ENCODE measurements at places on chromosomes 6 and 20.

DNA sequence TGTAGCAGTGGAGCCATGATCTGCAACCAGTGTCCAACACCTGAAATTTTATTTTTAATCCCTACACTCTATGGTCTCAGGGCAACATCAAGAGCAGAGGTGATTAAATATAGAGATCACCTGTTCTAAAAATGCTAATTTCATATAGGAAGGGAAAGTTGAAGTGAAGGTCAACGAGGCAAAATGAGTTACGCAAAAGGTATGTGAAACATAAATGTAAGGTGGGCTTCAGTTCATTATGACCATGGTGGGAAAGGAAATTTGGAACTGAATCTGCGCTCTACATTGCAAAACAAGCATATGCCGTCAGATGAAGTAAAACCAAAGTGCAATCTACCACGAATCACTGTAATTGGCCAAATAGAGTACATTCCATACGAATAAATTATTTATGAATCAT is 35.2 kb upstream of the STMND1 start:
- DNase-seq, result no peak

GRCh38 chr6:139060332-139060731 is 31.8 kb downstream of the ABRACL start:
- no peak for DNase-seq

DNA sequence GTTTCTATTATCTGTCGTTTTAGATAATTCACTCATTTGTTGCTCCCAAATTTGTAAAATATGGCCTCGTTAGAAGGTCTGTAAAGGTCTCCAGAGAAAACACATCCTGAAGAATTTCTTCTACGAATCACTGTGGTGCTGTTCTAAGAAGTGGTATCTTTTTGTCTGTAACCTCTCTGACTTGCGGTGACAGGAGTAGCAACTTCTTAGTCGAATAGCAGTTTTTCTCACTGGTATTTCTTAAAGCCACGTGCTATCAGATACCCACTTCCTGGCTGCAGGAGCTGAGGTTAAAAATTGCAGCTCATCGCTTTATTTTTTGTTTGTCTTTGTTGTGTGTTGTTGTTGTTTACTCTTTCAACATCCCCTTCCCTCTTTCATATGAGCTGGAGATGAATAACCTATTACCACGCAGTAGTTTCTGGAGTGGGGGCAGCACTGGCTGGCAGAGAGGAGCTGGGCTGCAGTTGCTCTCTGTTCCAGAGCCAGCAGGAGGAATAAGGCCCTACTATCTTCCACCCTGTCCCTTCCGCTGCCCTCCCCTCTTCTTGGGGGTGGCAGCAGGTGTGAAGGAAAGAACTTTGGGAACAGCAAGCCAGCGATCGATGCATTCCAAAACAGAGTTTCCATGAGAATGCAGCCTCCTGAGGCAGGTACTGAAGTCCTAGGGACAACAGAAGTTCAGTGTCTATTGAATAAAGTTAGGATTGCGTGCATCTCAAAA is 64.7 kb downstream of the C6orf118 start:
- no peak for DNase-seq

DNA sequence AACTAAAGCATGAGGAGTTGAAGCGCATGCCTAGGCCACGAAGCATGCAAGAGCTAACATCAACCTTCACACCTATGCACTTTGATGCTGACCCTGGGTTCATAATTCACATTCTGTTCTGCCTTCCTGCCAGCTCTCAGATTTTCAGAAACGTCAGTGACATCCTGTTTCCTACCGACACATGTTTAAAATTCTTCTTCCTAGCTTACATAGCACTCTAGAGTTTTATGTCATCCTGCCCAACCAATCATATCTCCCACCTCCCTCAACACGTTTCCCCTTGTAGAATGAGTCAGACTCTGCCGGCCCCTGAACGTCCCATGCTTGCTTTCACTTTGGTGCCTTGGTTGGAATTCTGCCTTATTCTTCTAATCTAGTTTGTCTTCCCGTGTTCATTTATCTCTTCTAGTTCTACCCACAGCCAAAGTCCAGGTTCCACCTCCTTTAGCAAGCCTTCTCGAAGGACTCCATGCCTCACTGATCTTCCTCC is 97.2 kb upstream of the MAP7 start:
- no peak for DNase-seq

- no peak for DNase-seq
These were observed 94.0 kb downstream of the SHLD1 start for GRCh38 chr20:5844063-5844681.

- no peak for DNase-seq
These were observed 970.5 kb upstream of the SLC35B3 start for GRCh38 chr6:9405825-9406224.

DNA sequence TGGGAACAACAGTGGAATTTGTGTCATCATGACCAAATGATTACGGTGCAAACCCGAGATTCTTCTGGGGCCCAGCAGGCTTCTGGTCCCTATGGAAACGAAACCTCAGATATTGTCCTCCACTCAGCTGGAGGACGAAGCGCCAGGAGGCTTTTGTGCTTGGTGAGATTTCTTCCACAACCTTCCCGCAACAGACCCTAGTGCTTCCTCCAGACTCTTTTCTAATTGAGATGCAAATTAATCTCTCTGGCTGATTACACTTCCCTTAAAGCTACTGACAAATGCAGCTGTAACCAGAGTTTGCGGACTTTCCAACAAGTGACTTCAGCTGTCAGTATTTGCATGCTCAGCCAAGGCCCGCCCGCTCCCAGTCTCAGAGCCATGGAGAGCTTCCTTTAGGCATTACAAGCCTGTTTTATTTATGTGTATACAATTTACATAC is 96.0 kb downstream of the INSM1 start:
- peak; percentile 66 for DNase-seq

DNA sequence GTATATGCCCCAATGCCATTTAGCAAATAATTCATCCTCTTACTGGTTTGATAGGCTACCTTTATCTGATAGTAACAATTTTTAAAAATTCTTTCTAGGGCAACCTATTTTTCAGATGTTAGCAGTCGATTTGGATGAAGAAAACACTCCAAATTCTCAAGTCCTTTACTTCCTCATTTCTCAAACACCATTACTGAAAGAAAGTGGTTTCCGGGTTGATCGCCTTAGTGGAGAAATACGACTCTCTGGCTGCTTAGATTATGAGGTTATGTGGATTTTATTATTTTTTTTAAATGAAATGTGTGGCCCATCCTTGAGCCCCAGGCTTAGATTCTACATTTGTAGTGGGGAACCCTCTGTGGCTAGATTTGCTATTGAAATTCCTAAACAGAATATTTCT is 26.3 kb downstream of the CDH26 start:
- DNase-seq, result no peak

- no peak for DNase-seq
These were observed 95.3 kb downstream of the FOXO3 start for GRCh38 chr6:108655806-108656651.

- DNase-seq, result no peak
These were observed 827.7 kb downstream of the MAFB start for GRCh38 chr20:39861381-39861780.

- DNase-seq, result no peak
These were observed 29.9 kb downstream of the MKKS start for GRCh38 chr20:10404023-10404628.

DNA sequence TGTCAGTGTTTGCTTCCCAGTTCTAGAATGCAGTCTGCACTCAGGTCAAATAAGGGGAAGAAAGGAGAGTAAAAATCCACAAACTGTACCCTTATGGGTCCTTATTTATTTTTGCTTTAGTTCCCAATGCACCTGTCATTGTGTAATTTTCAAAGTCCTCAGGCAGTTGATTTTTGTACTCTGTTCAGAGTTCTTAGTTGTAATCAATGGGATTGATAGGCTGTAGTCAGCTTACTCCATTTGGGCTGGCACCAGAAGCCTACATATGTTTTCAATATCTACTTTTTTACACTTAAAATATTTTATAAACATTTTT is 18.6 kb downstream of the AIG1 start:
- DNase-seq, result no peak

GRCh38 chr6:166670894-166671293 is 43.8 kb upstream of the RPS6KA2 start:
- DNase-seq, result no peak

DNA sequence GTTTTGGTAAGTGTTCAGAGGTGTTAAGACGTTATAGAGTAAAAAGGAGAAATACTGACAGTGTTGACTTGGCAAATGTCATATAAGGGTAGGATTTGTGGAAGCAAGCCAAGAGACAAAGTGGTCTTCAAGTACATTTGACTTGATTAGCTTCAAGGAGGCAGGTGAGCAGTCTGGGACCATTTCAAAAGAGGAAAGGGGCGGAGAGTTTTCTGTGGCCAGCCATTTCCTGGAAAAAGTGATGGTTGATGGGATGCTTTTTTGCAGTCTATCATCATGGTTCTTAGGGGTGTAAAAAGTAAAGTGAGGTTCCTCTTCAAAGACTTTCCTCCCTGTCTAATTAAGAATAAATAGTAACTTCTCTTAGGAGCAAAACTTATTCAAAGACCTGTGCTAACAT is 28.7 kb downstream of the FKBP1A start:
- DNase-seq, result no peak

DNA sequence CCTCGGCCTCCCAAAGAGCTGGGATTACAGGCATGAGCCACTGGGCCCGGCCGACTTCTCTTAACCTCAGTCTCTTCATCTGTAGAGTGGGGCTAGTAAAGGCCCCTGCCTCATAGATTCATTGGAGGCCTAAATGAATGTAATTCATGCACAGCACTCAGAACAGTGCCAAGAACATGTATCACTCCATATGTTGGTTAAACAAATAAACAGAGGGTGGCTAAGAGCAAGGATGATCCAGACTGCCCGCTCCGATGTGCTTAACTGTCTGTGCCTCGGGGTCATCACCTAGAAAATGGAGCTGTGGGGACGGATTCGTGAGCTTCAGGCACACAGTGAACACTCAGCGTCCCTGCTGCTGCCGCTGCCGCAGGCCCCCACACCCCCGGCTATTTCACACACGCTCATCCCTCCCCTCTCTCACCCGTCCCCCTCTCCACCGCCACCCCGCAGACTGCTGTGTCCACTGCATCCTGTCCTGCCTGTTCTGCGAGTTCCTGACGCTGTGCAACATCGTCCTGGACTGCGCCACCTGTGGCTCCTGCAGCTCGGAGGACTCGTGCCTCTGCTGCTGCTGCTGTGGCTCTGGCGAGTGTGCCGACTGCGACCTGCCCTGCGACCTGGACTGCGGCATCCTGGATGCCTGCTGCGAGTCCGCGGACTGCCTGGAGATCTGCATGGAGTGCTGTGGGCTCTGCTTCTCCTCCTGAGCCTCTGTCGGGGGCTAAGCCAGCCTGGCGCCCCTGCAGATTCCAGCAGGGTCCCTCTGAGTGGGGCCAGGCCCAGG is 14.8 kb downstream of the MDFI start:
- DNase-seq, result no peak

All from putamen (tissue), 1 donor.